ENCODE measurements at places on chromosomes 12 and 14.
A peak's percentile ranks its signal among the peaks of the same experiment; 100 is the strongest.

DNA sequence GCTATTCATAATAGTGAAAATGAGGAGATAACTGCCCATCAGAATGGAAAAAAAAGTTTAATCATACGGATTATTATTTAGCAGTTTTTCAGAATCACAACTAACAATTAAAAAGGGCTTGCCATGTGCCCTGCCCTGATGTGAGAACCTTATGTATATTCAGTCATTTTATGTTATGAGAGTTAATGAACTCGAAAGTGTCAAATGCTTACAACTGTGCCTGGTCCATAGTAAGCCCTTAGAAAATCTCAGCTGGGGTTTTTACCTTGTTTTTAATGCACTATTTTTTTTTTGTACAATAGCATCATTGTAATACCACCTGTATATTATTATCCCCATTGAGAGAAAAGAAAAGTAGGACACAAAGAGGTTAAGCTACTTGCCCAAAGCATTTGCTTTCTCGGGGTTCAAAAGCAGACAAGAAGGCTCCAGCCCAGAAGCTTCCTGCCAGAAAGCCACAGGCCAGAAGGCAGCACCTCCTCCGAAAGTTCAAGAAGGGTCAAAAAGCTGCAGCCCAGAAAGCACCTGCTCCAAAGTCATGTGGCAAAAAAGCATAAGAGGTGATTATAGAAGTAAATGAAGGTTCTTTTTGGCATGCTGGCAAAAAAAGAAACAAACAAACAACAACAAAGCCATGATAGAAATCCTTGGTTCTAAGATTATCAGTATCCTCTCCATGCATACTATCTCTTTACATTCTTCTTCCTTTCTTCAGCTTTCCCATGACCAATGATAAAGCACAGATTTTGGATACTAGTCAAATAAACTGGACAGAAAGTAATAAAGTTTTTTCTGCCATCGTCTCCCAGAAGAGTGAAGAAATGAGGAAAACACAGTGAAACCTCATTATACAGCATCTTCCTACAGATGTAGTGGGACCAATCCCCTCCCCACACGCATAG, 59.1 kb upstream of the NAP1L1 start:
- peak; percentile 39 for DNase-seq

GRCh38 chr14:106248321-106249192, 722.2 kb downstream of the TMEM121 start:
- no peak for DNase-seq

GRCh38 chr14:104295681-104296387, 157.4 kb downstream of the KIF26A start:
- DNase-seq: no peak

GRCh38 chr14:69040353-69040752, 61.3 kb upstream of the ACTN1 start:
- no peak for DNase-seq

- peak; percentile 53 for DNase-seq
These were observed 397.4 kb upstream of the OR4E1 start for GRCh38 chr14:22071006-22071405.

- no peak for DNase-seq
These were observed 192.7 kb downstream of the BTG1 start for GRCh38 chr12:91952916-91953315.

DNA sequence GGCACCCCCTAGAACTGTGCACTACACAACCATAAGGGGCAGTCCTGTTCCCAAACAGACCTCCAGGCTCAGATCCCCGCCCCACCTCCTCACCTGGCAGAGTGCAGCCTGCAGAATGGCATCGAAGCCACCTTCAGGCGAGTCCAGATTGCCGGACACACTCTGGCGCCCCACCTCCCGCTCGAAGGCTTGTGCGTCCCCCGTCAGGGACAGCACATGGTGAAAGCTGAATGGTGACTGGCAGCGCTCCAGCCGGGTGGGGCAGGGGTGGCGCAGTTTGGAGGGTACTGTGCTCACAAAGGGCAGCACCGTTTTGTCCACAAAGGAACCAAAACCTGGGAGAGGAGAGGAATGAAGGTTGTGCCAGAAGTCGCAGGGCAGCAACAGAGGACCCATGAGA, 10.6 kb downstream of the ITGB7 start:
- no peak for DNase-seq

GRCh38 chr12:16224196-16224595, 53.3 kb downstream of the SLC15A5 start:
- no peak for DNase-seq

- DNase-seq: no peak
These were observed 1428.3 kb downstream of the AACS start for GRCh38 chr12:126493366-126494108.

- DNase-seq: peak; percentile 32
These were observed 30.0 kb upstream of the WSCD2 start for GRCh38 chr12:108099073-108099472.

GRCh38 chr12:124497658-124498057, 69.8 kb downstream of the NCOR2 start:
- no peak for DNase-seq

DNA sequence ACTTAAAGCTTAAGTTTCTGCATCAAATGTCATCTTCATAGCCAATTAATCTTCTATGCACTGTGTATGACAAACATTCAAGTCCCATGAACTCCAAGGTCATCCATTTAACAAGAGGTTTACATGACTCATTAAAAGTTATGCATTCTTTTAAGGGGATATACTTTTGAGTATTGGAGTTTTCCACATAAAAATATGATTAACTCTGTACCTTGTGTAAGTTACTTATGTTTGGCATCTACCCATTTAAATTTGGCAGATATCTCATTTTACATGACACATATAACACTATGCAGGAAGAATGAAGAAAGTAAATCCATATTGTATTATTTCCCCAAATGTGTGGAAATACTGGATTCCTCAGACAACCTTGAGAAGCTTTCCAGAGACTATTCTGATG, 240.2 kb downstream of the PAX9 start:
- no peak for DNase-seq

DNA sequence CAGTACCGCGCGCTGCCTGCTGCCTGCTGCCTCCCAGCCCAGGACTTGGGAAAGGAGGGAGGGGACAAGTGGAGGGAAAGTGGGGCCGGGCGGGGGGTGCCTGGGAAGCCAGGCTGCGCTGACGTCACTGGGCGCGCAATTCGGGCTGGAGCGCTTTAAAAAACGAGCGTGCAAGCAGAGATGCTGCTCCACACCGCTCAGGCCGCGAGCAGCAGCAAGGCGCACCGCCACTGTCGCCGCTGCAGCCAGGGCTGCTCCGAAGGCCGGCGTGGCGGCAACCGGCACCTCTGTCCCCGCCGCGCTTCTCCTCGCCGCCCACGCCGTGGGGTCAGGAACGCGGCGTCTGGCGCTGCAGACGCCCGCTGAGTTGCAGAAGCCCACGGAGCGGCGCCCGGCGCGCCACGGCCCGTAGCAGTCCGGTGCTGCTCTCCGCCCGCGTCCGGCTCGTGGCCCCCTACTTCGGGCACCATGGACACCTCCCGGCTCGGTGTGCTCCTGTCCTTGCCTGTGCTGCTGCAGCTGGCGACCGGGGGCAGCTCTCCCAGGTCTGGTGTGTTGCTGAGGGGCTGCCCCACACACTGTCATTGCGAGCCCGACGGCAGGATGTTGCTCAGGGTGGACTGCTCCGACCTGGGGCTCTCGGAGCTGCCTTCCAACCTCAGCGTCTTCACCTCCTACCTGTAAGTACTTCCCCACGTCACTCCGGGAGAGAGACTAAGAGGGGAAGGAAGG, at the start of gene LGR5:
LGR5 (plus strand) TSS at position 186 of the 732 bp plus-strand sequence; CDS start at position 469, 283 bp downstream.
- no peak for DNase-seq

Measured in CD4-positive, alpha-beta T cell treated with Interleukin-12 subunit alpha and Interleukin-12 subunit beta, for 1 hour (primary cell).